ENCODE measurements at places on chromosomes 16 and 17.
A peak's percentile ranks its signal among the peaks of the same experiment; 100 is the strongest.

- DNase-seq = no peak
Measured at GRCh38 chr17:32276171-32276601, 10.6 kb downstream of the RHBDL3 start.

GRCh38 chr17:37100231-37100630 lies 151.5 kb downstream of the AATF start:
- no peak for DNase-seq

- DNase-seq = no peak
Measured at GRCh38 chr17:27585153-27585681, 45.8 kb upstream of the LGALS9 start.

DNA sequence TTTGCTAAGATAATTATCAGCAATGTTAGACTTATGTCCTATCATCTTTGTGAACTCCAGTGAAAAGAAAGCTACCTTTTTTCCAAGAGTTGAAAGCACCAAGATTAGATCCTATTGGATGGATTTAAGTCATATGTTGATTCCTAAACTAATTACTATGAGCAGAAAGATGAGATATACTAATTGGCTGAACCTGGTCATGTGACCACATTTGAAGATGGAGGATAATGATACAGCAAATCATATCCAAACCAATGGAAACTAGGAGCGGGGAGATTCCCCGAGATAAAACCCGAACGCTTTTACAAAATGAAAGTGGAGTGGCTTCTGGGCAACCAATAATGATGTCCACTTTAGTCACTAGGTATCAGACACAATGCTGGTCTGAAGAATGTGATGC lies 1060.2 kb upstream of the EEF2KMT start:
- no peak for DNase-seq

DNA sequence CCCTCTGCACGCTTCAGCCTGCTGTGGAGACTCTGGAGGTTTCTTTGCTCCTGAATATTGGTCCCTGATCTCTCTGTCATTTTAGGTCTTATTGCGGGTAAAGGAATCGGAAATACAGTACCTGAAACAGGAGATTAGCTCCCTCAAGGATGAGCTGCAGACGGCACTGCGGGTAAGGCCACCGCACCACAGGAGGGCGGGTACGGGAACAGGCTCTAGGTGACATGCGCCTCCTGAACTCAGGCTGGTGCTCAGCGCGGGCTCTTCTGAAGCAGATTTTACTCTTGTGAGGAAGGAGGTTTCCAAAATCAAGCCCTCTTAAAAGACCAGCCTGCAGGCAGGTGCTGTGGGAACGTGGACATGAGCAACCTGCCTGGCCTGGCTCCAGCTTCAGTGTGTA lies 29.8 kb downstream of the PLD6 start:
- DNase-seq = peak; percentile 25

- peak; percentile 40 for DNase-seq
Measured at GRCh38 chr16:31875928-31876547, 2.4 kb downstream of the ZNF267 start.

DNA sequence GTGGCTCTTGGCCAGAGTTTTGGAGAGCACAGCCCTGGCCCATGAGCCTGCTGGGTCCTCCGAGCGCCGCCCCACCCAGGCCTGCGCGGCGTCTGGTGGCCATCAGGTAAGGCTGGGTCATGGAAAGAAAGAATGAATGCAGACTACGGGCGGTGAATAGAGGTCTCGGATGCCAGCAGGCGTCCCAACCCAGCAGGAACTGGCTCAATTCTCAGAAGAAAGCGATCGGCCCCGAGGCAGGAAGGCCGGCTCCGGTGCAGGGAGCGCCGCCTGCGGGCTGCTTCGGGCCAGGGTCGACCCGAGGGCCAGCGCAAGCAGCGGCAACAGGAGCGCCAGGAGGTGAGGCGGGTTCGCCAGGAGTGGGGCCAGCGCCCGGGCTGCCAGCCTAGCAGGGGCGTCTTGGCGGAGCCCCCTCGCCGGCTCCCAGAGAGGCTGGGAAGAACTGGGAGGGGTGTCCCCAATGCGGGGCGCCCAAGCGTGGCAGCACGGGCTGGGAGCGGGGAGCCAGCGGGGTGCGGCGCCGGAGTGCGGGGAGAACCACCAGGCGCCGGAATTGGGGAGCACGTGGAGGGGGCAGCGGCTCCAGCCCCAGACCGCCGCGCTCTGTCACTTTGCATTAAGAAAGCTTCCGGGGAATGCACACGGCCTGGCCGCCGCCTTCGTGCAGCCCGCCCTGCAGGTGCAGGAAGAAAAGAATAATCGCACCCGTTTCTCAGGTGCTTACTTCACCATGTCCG lies 7.1 kb upstream of the TMC5 start:
- no peak for DNase-seq

GRCh38 chr16:5852151-5852550 lies 754.6 kb upstream of the EEF2KMT start:
- DNase-seq = no peak

DNA sequence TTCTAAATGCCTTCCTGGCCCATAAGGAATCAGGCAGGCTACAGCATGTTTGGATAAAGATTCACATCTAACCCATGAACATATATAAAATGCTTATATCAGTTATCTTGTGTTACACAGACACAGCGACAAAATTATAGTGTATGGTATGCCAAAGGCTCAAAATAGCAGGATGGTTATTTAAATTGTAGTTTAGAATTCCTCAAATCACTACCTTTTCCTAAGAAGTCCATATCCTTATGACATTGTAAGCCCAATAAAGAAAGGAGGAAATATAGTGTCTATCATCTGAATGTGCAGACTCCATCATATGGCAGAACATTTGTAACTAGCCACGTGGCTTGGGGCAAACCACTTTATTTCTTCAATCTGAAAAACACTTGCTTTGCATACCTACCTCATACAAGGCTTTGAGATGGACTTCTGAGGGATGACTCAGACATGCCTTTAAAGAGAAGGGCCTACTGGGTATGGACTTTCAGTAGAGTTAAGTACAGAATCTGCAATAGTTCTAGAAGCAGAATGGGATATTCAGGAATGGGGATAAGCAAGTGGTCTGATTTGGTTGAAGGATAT lies 12.1 kb upstream of the DHX8 start:
- no peak for DNase-seq

GRCh38 chr17:76972046-76972641 lies 103.9 kb downstream of the MGAT5B start:
- no peak for DNase-seq

DNA sequence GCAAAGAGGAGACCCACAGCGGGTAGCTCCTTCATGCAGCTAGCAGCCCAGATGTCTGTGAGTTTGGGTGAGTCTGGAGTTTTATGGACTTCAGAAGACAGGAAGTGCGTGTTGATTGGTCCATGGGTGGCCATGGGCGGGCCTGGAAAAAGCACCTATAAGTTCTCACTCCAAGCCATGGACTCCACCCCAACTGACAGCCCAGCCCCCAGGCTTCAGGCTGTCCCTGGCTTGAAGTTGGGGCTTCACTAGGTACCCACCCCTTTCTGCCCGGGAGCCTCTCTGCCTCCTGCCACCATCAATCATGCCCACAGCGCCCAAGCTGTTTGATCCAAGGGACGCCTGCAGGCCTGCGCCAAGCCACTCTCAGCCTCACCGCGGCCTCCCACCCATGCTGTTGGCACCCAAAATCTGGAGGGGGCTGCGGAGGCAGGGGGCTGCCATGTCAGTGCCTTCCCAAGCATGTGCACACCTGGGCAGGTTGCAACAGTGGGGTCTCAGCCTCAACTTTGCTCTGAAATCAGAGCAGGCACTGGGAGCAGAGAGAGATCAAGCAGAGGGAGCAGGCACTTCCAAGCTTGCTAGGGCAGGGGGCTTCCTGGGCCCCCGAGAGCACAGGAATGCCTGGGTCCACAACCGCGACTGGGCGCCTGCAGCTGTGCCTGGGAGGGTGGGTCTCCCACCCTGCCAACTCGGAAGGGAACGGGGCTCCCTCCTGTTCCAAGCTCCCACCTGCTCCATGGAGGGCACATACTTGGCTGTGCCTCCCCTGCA lies 1503.7 kb downstream of the CDH11 start:
- no peak for DNase-seq

DNA sequence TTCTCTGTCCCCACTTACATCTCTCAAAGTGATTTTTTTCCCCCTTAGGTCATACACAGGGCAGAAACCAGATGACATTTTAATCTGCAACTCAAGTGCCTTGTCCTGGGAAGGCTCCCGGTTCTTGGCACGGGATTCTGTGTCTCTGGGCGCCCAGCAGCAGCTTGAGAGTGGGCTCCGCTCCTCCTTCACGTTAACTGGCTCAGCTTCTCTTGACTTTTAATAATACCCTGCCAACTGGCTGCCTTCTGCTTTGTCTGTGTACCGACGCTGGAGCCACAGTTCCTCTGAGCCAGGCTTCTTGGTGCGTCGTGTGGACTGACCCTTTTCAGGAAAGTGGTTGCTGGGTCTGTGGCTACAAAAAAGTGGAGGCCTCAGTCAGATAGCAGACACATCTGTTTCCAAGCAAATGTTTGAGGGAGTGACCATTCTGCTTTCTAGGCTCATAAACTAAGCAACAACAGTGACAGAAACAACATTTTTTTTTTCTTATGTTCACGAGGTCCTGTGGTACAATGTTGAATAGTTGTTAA lies 64.9 kb downstream of the IRF8 start:
- DNase-seq = no peak

DNA sequence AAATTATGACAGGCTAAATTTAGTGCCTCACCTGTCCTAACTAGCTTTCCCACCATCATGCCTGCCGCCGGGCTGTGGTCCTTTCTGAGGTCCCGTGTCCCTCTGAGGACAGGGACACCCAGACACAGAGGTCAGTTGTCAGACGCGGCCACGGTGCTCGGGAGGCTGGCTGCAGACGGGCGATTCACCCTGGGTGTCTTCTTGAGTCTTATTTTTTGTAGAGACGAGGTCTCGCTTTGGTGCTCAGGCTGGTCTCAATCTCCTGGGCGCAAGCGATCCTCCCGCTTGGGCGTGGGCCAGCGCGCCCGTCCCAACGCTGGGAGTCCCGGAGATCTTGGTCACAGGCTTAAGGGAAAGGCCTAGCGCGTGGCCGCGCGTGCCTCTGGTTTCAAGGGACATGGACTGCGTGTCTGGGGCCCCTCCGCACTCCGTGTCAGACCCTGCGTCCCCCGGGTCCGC lies 797 bp upstream of the RAB11FIP3 start:
- no peak for DNase-seq

- no peak for DNase-seq
Measured at GRCh38 chr16:81816351-81816750, 37.3 kb downstream of the PLCG2 start.

- DNase-seq = no peak
Measured at GRCh38 chr17:50693036-50693682, 14.6 kb downstream of the ANKRD40 start.

- DNase-seq = no peak
Measured at GRCh38 chr16:50365791-50366575, 2.8 kb downstream of the BRD7 start.

GRCh38 chr17:6101706-6102105 lies 31.5 kb downstream of the WSCD1 start:
- no peak for DNase-seq
